Stimulated activated CD8-positive, alpha-beta memory T cell treated with anti-CD3 and anti-CD28 coated beads, Interleukin-2, amount 100 ng/mL, for 48 hours (primary cell): ENCODE measurements at places on chromosomes 16 and 17.
A peak's percentile ranks its signal among the peaks of the same experiment; 100 is the strongest.

DNA sequence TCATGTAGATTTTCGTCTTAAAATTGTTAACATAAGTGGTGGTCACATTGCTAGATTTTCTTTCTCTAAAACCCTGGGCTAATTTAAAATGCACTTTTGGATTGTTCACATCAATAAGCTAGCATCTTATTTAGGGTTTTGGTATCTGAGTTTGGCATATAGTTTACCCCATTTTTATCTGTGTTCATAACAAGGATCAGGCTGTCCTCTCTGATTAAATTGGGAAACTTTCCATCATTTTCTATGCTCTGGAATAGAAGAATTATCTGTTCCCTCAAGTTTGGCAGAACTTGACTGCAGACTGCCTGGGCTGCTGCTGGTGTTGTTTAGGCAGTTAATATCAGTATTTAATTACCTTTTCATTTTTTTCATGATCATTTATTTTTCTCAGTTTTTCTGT is 1.8 kb downstream of the SPECC1 start:
- no peak for DNase-seq

DNA sequence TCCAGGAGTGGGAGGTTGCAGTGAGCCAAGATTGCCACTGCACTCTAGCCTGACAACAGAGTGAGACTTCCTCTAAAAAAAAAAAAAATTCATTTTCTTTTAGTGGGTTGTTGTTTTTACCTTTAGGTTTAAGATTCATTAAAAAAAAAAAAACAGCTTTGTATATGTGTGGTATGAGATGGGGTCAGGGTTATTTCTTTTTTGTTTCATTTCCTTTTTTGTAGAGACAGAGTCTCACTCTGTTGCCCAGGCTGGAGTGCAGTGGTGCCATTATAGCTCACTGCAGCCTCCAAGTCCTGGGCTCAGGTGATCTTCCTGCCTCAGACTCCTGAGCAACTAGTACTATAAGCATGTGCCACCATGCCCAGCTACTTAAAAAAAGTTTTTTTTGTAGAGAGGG is 47.0 kb downstream of the BCAS3 start:
- no peak for DNase-seq

GRCh38 chr17:68776451-68776850 is 175.3 kb upstream of the FAM20A start:
- DNase-seq = no peak

DNA sequence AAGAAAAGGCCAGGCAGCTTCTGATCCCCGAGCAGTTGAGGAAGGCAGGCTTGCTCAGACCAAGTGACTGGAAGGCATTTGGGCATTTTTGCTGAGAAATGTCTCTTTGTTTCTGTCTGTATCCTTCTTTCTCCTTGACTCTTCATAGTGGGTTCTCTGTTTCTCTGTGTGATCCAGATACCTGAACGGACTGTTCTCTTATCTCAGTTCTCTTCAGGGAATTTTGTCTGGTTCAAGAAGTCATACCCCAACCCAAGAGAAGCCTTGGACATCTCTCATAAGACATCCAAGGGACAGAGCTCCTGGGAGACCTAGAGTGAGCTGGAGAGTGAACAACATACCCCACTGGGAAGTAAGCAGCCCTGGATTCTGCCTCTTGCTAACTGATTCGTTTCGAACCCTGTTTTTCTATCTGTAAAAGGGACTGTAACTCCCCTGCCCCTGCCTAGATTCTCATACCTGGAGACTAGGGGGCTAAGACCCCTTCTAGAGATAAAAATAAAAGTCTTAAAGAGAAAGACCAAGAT is 541 bp downstream of the CCL3 start:
- no peak for DNase-seq

- no peak for DNase-seq
Measured at GRCh38 chr16:2819939-2820835, 3.1 kb downstream of the PRSS21 start.

DNA sequence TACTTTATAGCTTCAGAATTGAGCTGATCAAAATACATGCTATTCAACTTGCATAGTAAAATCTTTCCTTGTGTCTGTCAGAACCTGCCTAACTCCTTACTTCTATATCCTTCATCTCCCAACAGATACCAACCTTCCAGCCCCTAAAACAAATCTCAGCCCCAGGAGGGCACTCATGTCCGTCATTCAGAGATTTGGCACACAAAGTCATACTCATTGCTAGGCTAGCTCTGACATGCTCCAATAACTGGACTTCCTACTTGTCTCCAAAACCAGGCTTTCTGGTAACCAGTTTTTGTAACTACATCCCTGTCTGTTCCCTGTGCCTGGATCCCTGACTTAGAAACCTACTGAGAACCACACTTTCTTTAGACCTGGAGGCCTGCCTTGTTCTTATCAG is 37.5 kb upstream of the DHX40 start:
- no peak for DNase-seq

- DNase-seq = no peak
Measured at GRCh38 chr17:63151941-63152523, 186.0 kb downstream of the TANC2 start.

- DNase-seq = peak; percentile 39
Measured at GRCh38 chr16:84013787-84014569, 28.6 kb downstream of the SLC38A8 start.

DNA sequence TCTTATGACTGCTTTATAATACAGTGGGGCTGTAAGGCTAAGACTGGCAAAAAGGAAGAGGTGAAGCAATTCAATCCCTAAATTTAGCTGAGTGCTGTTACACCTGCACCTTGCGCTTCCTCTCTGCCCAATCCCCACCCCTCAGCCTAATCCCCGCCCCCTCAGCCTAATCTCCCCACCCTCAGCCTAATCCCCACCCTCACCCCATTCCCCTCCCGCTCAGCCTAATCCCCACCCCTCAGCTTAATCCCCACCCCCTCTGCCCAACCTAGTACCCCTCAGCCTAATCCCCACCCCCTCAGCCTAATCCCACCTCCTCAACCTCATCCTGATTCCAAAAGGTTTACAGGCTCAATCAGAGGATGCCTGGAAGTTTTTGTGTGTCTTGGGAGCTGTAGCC is 155.5 kb downstream of the PMP22 start:
- DNase-seq = no peak

DNA sequence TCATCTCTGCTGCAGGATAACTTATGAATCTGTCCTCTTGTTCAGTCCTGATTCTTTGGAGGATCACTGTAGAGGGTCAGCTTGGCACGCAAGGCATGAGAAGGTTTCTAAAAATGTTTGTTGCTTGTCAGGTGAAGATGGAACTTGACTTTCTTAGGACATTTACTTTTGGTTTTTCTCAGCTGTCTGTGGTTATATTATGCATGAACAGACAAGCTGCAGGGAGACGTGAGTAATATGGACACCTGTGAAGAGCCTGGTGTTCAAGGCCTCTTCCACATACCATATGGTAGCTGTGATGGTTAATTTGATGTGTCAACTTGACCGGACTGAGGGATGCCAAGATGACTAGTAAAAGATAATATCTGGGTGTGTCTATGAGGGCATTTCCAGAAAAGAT is 270.2 kb upstream of the CPHXL start:
- DNase-seq = no peak

DNA sequence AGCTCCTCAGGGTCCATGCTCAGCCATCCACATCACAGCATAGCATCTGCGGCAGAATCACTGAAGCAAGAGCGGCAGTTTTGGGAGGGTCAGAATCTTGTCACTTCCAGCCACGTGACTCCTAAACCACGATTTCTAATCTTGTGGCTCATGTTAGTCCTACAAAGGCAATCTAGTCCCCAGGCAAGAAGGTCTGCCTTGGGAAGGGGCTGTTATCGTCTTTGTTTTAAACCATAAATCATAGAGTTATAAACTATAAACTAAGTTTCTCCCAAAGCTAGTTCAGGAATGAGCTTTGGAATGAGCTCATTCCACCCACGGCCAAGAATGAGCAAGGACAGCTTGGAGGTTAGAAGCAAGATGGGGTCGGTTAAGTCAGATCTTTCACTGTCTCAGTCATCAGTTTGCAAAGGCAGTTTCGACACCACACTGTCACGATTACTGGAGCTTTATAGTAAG is 20.8 kb upstream of the DNAH17 start:
- DNase-seq = no peak

- DNase-seq = no peak
Measured at GRCh38 chr17:3666516-3666915, 1.9 kb downstream of the TAX1BP3 start.

DNA sequence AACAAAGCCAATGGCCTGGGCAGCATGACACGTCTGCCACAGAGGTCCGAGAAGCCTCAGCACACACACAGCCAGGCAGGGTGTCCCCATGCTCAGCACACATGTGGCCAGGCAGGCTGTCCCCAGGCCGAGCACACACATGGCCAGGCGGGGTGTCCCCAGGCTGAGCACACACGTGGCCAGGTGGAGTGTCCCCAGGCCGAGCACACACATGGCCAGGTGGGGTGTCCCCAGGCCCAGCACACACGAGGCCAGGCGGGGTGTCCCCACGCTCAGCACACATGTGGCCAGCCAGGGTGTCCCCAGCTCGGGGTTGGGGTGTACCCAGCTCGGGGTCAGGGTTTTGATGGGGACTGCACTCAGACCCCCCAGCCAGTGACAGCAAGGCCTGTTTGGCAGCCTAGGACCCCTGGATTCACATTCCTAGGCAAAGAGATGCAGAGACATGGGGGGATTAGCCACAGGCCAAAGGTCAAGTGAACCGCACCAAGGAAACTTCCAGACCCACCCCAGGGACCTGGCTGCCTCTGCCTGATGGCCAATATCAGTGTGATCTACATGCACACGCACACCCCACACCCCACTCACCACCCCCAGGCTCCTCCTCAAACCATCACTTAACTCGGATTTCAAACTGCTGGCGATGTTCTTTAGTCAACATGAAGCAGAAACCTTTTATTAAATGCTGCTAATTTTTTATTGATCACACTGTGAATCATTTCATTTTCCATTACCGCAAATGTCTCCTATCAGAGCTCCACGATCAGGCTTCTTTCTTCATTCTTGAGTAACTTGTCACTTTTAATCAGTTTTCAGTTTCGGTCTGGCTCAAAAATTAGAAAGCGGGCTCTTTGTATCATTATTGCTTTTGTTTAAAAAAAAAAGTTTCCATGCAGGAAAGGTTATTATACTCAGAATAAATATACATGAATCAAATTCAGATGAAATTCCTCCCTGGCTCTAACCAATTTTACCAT is 111.4 kb downstream of the ZNF423 start:
- no peak for DNase-seq

DNA sequence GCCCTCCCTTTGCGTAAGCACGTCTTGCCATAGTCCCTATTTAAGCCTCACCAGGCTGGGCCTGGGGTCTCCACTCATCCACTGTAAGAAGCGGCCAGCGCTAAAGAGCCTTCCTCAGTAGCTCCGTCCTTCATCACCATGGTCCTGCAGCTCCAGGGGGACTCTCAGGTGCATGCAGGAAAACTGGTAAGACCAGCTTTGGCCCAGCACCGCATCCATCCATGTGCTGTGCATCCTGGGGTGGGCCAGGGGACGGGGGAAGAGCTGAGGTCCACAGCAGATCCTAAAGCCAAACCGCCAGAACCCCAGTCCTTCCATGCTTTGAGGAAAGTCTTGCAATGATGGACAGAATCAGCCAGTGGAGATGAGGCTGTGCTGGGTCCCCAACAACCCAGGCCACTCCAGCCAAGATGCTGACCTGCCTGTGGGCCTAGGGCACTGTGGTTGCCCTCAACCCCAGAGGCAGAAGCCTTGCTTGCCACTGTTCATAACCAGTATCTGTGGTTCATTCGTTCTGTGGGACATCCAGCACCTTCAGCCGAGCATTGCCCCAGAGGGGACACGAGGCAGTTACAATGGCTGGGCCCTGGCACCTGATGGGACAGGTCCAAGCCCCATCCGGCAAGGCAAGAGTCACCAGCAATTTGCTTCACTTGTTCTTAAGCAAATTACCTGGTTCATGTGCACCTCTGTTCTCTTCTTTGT is 44.4 kb downstream of the RBFOX3 start:
- DNase-seq = no peak

- no peak for DNase-seq
Measured at GRCh38 chr16:57022445-57022844, 33.1 kb downstream of the NLRC5 start.

GRCh38 chr16:72942021-72942420 is 105.9 kb downstream of the ZFHX3 start:
- no peak for DNase-seq

- DNase-seq = no peak
Measured at GRCh38 chr17:395974-396373, 43.4 kb upstream of the RPH3AL start.

DNA sequence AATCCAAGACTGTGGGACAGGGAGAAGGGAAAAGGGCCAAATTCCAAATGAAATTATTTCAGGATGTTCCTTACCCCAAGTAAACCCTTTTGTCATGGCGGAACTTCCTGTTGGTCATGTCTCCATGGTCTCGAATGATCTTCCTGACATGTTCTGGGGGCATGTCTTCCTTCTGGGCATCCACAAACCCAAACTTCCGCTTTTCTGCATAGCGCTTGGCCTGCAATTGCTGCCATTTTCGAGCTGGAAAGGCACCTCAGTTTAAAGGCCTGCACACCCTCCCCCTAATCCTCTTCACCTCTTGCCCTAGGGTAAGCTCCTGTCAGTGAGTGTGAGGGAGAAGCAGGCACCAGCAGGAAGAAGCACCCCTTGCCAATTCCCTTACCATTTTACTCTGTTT is 1.2 kb downstream of the PRPF8 start:
- DNase-seq = no peak

- DNase-seq = no peak
Measured at GRCh38 chr16:76988526-76988925, 202.5 kb upstream of the MON1B start.

DNA sequence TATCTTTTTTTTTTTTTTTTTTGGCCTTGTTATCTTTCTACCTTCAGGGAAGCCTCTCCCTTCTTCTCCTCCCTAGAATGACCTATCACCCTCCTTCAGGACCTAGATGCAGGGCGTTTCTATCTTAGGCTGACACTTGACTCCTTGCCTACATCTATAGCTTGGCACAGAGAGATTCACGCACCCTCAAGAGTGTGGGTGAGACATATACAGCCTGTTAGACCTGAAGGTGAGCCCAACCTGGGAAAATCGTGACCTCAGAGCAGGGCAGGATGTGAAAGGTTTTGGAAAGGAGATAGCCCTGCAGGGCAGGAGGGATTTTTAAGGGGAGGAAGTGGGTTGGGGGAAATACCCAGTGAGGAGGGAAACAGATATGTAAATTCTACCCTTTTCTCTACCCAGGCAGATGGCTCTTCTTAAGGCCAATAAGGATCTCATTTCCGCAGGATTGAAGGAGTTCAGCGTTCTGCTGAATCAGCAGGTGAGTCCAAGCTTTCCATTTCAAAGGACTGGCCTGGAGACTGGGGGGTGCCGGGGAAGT is at the start of gene AHSP:
AHSP (plus strand) TSS at position 167 of the 541 bp plus-strand sequence; CDS start at position 407, 240 bp downstream.
- DNase-seq = no peak

- DNase-seq = no peak
Measured at GRCh38 chr16:73143576-73144422, 95.9 kb upstream of the ZFHX3 start.

DNA sequence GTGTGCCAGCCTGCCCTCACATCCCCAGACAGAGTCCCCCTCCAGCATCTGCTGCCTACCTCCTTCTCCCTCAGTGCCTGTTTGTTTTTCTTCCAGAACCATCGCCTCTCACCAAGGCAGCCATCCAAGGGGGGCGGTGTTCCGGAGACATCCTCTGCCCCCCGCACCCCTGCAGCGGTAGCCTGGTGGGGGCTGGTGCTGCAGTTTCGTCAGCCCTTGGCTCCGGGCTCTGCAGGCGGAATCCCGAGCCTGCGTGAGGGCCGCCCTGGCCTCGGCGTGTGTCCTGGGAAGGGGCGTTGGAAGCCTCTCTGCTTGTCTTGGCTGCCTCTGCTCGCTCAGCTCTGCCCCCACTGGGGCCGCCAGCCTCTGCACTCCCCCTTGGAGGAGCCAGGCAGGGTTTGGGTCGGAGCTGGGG is 126.0 kb upstream of the CIBAR2 start:
- no peak for DNase-seq

GRCh38 chr17:305090-305976 is 47.3 kb downstream of the RPH3AL start:
- no peak for DNase-seq
